ENCODE measurements at places on chromosomes 7 and 10. TPM values are rescaled to one million over a fixed set of nuclear protein-coding genes. Genes with fewer than 3 reads are reported as not detected.

GRCh38 chr10:96136810-96137209 is 6.7 kb downstream of the ZNF518A start:
- DNase-seq = no peak

- DNase-seq = no peak
Observed at GRCh38 chr10:17660921-17661320, 17.0 kb downstream of the STAM start.

DNA sequence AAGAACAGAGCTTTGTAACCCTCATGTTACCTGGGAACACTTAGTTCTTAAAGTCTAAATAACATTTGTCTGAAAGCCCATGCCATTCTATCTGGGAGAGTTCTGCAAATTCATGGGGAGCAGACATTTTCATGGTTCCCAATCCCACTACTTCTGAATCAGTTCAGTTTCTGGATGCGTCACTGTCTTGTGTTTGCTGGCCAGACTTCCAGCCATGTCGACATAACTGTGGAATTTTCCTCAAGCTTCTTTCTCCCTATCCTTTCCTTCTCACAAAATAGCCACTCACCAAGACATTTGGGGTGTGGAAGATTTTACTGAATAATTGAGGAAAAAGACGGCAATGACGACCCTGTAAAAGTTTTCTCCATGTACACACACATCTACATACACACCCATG is 272.5 kb downstream of the NEBL start:
- peak; percentile 58 for DNase-seq

DNA sequence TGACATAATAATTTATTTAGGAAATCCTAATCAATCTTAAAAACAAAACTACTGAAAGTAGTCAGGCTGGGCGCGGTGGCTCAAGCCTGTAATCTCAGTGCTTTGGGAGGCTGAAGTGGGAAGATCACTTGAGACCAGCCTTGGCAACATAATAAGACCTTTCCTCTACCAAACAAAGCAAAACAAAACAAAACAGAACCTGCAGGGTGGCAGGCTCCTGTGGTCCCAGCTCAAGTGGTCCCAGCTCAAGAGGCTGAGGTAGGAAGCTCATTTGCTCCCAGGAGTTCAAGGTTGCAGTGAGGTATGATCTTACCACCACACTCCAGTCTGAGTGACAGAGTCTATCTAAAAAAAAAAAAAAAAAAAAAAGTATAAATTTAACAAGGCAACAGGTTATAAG is 748.0 kb downstream of the CNTNAP2 start:
- DNase-seq = no peak

- DNase-seq = no peak
Observed at GRCh38 chr10:131269776-131270460, 41.6 kb downstream of the TCERG1L start.

- no peak for DNase-seq
Observed at GRCh38 chr7:7311001-7311400, 128.7 kb downstream of the C1GALT1 start.

- DNase-seq = no peak
Observed at GRCh38 chr10:27625452-27626211, 120.0 kb downstream of the MKX start.

- DNase-seq = no peak
Observed at GRCh38 chr7:25732766-25733217, 419.2 kb upstream of the NFE2L3 start.

GRCh38 chr10:69862882-69863530 is 61.3 kb downstream of the COL13A1 start:
- peak; percentile 82 for DNase-seq

GRCh38 chr10:30047430-30047829 is 12.0 kb downstream of the JCAD start:
- no peak for DNase-seq

GRCh38 chr7:149552799-149553198 is 55.2 kb upstream of the ZNF746 start:
- no peak for DNase-seq

GRCh38 chr7:139562491-139562890 is 39.0 kb downstream of the CLEC2L start:
- no peak for DNase-seq

DNA sequence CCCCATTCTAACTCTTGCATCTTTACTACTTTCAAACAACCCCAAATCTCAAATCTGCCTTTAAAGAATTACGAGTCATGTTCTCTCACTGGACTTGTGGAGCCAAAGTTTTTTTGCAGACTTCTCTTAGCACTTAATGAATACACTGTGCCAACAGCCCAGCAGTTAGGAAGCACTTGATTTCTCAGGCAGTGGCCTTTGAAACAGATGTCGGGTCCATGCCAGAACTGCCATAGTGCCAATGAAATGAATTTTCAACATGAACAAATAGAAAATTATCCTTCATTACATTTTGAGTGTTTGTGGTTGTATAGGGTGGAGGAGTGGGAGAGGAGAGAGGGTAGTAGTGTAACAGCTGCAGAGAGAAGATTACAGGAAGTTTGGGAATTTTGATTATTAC is 5.9 kb downstream of the BORCS7 start:
- peak; percentile 74 for DNase-seq

DNA sequence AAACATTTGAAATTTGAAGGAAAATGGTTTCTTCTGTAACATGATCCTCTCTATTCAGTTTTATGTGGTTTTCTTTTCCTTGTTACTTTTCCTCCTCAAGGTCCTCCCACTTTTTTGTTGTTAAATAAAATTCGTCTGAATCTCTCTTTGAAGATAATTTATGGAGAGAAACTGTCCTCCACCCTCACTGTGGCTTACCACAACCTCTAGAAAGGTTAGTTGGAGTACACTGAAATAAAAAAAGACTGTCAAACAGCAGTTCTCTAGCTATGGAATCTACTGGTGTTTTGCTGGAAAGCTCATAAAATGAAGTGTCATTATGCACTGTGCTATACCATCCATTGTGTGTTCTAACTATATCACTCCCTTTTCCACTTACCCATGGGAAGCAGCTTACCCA is 189.4 kb downstream of the HDAC9 start:
- DNase-seq = peak; percentile 26

GRCh38 chr10:90313576-90314325 is 544.1 kb downstream of the HTR7 start:
- DNase-seq = no peak

- DNase-seq = peak; percentile 88
Observed at GRCh38 chr10:98309366-98310355, 41.7 kb upstream of the LOXL4 start.

DNA sequence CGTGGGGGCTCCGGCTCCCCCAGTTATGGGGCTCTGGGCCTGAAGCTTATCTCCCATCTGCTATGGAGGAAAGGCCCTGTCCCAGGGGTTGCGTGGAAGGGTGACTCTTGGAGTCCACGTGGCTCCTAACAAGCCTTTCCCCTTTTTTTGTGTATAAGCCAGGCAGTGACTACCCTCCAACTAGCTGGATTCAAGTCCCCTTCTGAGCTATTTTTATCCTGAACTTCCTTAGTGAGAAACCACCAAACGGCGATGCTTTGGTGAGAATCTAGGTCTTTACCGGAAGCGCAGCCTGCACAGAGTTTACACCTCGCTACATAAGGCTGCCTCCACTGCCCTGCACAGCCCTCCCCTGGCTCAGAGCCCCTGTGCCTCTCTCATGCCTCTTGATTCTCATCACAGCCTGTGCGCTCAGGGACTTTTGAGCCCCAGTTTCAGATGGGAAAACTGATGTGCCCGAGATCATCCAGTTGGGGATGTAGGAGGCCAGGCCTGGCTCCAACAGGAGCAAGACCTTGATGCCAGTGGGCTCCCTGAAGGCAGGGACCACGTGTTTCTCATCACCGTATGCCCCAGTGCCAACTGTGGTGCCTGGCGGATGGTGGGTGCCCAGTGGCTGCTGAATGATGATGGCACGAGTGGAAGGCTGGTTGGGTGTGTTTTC is 102.3 kb upstream of the PPIF start:
- no peak for DNase-seq

DNA sequence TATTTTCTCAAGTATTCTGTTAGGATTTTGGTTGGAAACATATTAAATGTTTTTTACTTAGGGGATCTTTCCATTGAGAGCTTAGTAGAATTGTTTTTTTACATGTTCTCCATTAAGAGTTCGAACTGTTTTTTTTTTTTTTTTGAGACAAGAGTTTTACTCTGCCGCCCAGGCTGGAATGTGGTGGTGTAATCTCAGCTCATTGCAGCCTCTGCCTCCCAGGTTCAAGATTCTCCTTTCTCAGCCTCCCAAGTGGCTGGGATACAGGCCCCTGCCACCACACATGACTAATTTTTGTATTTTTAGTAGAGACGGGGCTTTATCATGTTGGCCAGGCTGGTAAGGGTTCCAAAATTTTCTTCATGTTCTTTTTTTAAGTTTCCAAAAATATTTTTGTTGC is 33.2 kb downstream of the MPLKIP start:
- DNase-seq = no peak

GRCh38 chr10:130573446-130573845 is 437.3 kb downstream of the GLRX3 start:
- no peak for DNase-seq

Gene PNLIPRP3
- 0.56 TPM for total RNA-seq

Gene CRYGN
- total RNA-seq = 0.16 TPM

Gene NUTM2E
- 0.21 TPM for total RNA-seq

Gene NAT16
- not detected for total RNA-seq

Gene SPDYE2
- not detected for total RNA-seq

Gene C10orf105
- 0.03 TPM for total RNA-seq

Gene PDE1C
- total RNA-seq = 0.10 TPM

Gene ACBD7
- 0.42 TPM for total RNA-seq

Gene CCDC146
- 3.4 TPM for total RNA-seq

Gene KLF14
- not detected for total RNA-seq

Gene NPY4R2
- not detected for total RNA-seq

Gene KCNH2
- total RNA-seq = 8.7 TPM

Gene SH2D4B
- not detected for total RNA-seq

Gene UPK3BL2
- total RNA-seq = 1.9 TPM
